ENCODE measurements at places on chromosomes 7 and 10. TPM values are rescaled to one million over a fixed set of nuclear protein-coding genes. Genes with fewer than 3 reads are reported as not detected.

GRCh38 chr7:46630031-46630430, 709.0 kb upstream of the IGFBP3 start:
- H3K27ac ChIP-seq = no peak overlapping the region
- no peak overlapping the region for H3K4me3 ChIP-seq
- H3K36me3 ChIP-seq = no peaks in the 10 kb centered on the region
- H3K4me1 ChIP-seq = no peaks in the 10 kb centered on the region

Gene UPK3BL2
- 115 TPM for total RNA-seq

DNA sequence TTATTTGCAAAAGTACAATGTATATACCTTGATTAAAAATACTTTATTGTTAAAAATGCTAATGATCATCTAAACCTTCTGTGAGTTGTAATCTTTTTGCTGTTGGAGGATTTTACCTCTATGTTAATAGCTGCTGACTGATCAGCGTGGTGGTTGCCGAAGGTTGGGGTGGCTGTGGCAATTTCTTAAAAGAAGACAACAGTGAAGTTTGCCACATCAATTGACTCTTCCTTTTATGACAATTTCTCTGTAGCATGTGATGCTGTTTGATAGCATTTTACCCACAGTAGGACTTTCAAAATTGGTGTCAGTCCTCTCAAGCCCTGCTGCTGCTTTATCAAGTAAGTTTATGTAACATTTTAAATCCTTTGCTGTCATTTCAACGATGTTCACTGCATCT, 16.9 kb upstream of the ENTPD1 start:
- H3K36me3 ChIP-seq = no peaks in the 10 kb centered on the region
- DNase-seq = no peak
- H3K4me1 ChIP-seq = no peaks in the 10 kb centered on the region
- no peak overlapping the region for H3K4me3 ChIP-seq

- no peak overlapping the region for H3K4me3 ChIP-seq
- H3K4me1 ChIP-seq = no peaks in the 10 kb centered on the region
- H3K27ac ChIP-seq = no peak overlapping the region
- no peaks in the 10 kb centered on the region for H3K27me3 ChIP-seq
- no peak for DNase-seq
- no peaks in the 10 kb centered on the region for H3K36me3 ChIP-seq
These were observed 102.4 kb upstream of the PLXNA4 start for GRCh38 chr7:132678656-132679055.

GRCh38 chr10:20247891-20248708, 431.9 kb downstream of the PLXDC2 start:
- no peak overlapping the region for H3K27ac ChIP-seq
- no peaks in the 10 kb centered on the region for H3K4me1 ChIP-seq
- H3K27me3 ChIP-seq = no peaks in the 10 kb centered on the region
- no peak overlapping the region for H3K4me3 ChIP-seq
- DNase-seq = no peak

- no peak for DNase-seq
- no peak overlapping the region for H3K27ac ChIP-seq
- peaks cover 4% of the 10 kb centered on the region for H3K36me3 ChIP-seq
- H3K4me3 ChIP-seq = no peak overlapping the region
- H3K27me3 ChIP-seq = no peaks in the 10 kb centered on the region
These were observed 17.3 kb downstream of the ZNF777 start for GRCh38 chr7:149443523-149443922.

Gene MASTL
- total RNA-seq = 11.6 TPM

Gene ZNF425
- 2.7 TPM for total RNA-seq

Gene PRKG1
- total RNA-seq = 0.20 TPM

DNA sequence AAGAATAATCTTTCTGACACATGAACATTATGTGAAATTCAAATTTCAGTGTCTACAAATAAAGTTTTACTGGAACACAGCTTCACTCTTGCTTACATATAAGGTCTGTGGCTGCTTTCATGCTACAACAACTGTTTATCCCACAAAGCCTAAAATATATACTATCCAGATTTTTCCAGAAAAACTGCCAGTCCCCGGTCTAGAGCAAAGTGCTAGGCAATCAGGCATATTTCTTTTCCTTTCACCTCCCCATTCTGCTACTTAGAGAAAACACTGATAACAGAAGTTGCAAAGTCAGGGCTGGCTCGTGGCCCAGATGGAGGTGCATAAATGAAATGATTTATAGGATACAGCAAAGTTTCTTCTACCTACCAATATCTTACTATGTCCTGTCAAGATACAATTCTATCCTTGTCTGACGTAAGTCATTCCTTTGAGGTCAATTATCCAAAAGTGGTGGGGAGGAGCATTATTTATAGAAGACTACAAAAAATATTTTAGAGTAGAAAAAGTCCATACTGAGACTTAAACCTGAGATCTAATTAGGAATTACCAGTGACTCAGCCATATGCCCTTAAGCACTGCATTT, 384.1 kb downstream of the NXPH1 start:
- H3K27me3 ChIP-seq = no peaks in the 10 kb centered on the region
- H3K27ac ChIP-seq = no peak overlapping the region
- H3K4me1 ChIP-seq = no peaks in the 10 kb centered on the region
- no peak overlapping the region for H3K4me3 ChIP-seq
- no peaks in the 10 kb centered on the region for H3K36me3 ChIP-seq

DNA sequence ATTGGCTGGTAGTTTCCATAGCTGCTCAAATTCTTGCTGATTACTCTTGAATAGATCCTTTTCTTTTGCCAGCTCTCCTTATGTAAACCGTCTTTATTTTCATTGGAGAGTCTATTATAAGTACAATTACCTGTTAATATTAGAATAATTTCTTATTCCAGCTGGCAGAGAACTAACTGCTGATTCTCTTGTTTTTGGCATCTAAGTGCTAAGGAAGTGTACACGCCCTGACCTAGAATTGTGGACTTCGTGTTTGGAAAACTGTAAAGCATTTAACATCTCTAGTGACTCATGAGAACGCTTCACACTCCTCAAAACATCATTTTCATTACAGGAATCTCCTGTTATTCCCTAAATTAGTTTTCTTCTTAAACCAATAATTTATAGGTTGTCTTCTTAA, 39.9 kb upstream of the FAM171A1 start:
- H3K27ac ChIP-seq = no peak overlapping the region

All from T-cell (primary cell).